Hindlimb muscle (tissue), 1 donor: ENCODE measurements at places on chromosomes 16 and 17. TPM values are rescaled to one million over a fixed set of nuclear protein-coding genes. Genes with fewer than 3 reads are reported as not detected.

- no peak for DNase-seq
Measured at GRCh38 chr16:81748476-81749198, 30.5 kb upstream of the PLCG2 start.

OR2C1 gene
- polyA plus RNA-seq: not detected

DNA sequence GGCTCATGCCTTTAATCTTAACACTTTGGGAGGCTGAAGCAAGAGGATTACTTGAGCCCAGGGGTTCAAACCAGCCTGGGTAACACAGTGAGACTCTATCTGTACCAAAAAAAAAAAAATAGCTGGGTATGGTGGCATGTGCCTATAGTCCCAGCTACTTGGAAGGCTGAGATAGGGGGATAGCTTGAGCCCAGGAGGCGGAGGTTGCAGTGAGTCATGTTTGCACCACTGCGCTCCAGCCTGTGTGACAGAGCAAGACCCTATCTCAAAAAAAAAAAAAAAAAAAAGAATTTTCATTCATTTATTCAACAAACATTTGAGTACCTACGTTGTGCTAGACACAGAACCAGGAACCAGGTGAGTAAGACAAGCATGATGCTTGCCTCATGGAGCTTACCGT, 73.6 kb upstream of the MRTFB start:
- no peak for DNase-seq

DNA sequence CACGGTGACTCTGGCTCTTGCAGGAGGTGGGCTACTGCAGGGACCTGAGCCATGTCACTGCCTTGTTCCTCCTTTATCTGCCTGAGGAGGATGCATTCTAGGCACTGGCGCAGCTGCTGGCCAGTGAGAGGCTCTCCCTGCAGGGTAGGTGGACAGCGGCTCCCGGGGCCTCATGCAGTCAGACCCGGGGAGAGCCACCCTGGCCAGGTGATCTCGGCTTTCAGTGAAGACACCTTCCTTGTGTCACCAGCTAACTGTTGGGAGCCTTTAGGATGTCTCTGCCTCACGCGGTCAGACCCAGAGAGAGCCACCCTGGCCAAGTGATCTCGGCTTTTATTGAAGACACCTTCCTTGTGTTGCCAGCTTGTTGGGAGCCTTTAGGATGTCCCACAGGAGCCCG, 31.7 kb upstream of the KSR1 start:
- no peak for DNase-seq

DNA sequence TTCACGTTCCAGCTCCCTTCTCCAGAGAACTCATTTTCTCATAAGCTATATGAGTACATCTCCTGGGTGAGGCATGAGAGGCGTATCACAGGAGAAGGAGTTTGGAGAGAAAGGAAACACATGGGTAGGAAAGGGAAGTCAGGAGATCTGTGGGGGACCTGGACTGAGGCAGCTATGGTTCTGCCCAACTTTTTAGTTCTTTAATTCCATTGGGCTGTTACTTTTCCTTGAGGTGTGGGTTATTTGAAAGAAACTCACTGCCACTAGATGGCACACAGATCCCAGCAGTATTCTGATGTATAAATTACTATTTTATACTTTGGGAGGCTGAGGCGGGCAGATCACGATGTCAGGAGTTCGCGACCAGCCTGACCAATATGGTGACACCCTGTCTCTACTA, 63.6 kb downstream of the NUP93 start:
- no peak for DNase-seq

ADAM11 gene
- 1.4 TPM for polyA plus RNA-seq

DNA sequence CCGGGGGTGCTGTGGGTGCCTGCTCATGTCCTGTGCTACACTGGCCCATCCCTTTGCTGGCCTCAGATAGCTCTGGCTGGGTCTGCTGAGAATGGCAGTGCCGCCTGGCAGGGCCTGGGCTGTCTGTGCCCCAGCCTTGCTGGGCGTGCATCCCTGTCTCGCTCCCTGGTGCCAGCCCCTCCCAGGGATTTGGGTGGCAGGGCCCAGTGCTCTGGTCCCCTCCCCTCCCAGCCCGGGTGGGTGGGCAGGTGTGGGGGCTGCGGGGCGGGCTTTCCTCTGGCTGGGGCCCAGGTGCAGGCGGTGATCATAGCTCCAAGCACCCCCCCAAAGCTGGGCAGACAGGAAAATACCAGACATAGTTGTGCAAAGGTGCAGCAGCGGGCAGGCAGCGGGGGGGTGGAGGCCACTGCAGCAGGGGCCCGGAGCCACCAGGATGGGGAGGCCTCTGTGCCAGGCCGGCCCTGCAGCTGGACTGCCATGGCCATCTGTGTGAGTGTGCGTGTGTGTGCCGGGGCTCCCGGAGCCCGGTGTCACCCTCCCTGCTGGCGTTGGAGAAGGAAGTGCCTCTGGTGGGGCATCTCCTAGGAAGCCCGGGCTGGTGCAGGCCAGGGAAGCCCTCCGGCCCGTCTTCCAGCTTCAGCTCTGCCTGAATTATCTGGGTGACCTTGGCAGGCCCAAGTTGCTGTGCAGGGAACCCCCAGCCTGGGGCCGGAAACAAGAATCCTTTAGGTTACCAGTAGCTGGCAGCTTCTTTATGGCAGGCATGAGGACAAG, 7.4 kb downstream of the GLIS2 start:
- DNase-seq: no peak

AANAT gene
- polyA plus RNA-seq: 0.36 TPM

DNA sequence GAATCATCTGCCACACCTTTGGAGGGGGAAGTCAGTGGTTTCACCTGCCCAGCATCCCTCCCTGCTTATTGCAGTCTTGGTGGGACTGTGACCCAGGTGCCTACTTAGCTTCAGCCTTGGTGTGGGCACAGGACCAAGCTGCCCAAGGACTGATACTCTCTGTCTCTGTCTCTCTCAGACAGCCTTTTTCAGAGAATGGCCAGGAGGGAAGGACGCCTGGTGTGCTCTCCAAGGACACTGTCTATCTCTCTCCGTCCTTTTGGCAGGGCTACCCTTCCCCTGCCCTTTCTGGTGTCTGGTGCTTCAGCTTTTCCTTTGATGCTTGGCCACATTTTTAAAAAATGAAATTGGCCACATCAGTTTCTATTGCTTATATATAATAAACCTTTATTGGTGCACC, 19.6 kb downstream of the PIK3R6 start:
- DNase-seq: no peak

DNA sequence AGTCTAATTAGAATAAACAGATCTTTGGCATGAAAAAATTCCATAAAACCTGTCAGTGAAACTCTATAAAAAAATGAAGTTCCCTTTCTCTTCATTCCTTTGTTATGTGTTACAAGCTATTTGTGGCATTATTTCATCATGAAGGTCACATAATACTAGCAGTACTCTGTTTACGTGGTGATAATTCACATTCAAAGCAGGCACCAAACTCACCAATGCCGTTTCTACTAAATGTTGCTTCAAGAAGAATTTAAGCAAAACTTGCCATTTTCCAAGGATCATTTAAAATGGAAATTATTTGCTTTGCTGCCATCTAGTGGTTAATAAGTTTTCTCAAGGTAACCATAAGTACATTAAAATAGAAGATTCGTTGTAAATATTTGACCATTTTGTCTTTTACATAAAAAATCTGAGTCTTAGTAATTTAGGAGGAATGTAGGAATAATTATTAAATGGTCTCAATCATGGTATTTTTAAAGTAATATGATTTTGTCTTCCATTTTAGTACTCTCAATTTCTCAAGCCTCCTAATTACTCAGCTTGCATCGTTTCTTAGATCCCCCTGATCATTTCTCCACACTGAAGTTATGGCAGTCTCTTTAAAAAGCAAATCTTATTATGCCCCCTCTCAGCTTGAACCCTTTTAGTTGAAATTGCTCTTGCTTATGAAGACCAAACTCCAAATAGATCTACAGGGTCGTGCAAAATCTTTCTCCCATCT, 80.8 kb downstream of the OMG start:
- DNase-seq: peak; percentile 34

- DNase-seq: no peak
Measured at GRCh38 chr16:56919099-56919800, 12.7 kb upstream of the HERPUD1 start.

TPSB2 gene
- 2.7 TPM for polyA plus RNA-seq
